Left renal pelvis (tissue), 4 donors: ENCODE measurements at places on chromosomes 3 and 15. TPM values are rescaled to one million over a fixed set of nuclear protein-coding genes. Genes with fewer than 3 reads are reported as not detected.

OXTR gene
- 0.86 TPM for polyA plus RNA-seq

NOX5 gene
- 0.64 TPM for polyA plus RNA-seq

PYGO1 gene
- polyA plus RNA-seq: 15.4 TPM

MLF1 gene
- 52.8 TPM for polyA plus RNA-seq

TGM5 gene
- not detected for polyA plus RNA-seq

LYZL4 gene
- not detected for polyA plus RNA-seq

CELF6 gene
- 4.6 TPM for polyA plus RNA-seq

C3orf33 gene
- polyA plus RNA-seq: 11.7 TPM

RCN2 gene
- polyA plus RNA-seq: 296 TPM

OR5H6 gene
- not detected for polyA plus RNA-seq

SOX14 gene
- not detected for polyA plus RNA-seq

P2RY14 gene
- 1.6 TPM for polyA plus RNA-seq

NECTIN3 gene
- 47.9 TPM for polyA plus RNA-seq

CCDC39 gene
- 3.1 TPM for polyA plus RNA-seq

PKM gene
- polyA plus RNA-seq: 320 TPM

UACA gene
- 105 TPM for polyA plus RNA-seq

PHC3 gene
- 33.0 TPM for polyA plus RNA-seq

CLSTN2 gene
- 2.2 TPM for polyA plus RNA-seq

IRAK2 gene
- 0.72 TPM for polyA plus RNA-seq

MAPKBP1 gene
- 14.0 TPM for polyA plus RNA-seq

FBXL2 gene
- polyA plus RNA-seq: 33.3 TPM

ZNF385D gene
- polyA plus RNA-seq: 15.6 TPM

SUCNR1 gene
- 0.78 TPM for polyA plus RNA-seq
